ENCODE measurements at places on chromosomes 7 and 10.

DNA sequence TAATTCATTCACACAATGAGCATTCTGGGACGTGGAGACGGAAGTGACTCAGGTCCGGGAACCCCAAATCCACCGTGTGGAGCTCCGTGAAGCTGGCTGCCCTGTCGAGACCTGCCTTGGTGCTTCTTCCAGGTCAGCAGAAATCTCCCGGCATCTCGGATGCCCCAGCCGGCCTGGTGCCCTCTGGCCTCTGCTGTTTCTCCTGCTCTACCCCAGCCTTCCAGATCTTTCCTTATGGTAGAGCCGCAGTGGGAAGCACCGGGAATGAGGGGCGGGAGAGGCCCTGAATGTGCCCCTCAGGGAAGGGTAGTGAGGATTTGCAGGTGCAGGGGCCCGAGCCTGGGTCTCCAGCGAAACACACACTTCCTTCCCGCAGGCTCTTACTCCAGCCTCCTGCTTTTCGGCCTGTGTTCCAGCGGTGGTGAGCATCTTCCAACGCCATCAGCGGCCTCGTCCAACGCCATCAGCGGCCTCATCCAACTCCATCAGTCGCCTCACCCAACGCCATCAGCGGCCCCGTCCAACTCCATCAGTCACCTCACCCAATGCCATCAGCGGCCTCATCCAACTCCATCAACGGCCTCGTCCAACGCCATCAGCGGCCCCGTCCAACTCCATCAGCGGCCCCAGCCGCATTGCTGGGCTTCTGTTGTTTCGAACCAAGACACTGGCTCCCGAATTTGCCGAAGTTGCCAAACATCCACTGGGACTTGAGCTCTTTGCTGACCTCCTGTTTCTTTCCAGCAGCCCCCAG lies 57.1 kb upstream of the PDGFA start:
- no peak for DNase-seq

DNA sequence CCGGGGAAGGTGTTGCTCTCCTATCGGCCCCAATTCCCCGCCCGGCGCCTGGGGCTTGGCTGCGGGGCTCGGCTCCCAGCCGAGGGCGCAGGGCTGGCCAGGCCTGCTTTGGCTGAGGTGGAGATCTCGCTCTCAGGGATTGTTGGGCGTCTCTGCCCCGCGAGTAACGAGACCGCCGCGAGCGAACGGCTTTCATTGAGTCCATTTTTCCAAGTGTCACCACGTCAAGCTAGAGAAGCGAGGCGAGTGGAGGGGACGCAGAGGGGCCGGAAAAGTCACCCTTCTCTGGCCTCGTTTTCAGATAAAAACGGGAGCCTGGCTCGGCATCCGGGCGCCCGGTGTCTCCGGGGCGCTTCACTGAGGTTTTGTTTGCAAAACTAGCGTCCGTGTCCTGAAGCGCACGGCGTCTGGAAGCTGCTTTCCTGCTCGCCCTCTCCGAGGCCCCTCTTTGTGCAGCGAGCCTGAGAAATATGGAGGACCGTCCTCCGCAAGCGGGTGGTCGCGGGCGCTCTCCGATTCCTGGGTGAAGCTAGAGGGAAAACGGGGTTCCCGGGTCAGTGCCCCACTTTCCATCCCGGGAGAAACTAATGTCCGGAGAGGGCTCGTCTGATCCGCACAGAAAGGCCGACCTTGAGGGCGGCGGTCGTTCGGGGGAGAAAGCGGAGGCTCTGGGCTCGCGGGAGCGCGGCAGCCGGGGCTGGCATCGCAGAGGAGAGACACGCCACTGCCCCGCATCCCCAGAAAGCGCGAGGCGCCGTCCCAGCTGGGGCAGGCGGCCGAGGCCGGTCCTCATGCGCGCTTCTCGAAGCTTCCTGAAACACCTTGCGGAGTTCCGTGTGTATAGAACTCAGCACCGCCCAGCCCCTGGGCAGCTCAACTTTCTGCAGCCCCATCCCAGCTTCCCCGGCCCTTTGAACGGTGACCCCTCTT lies 3.5 kb upstream of the EN2 start:
- DNase-seq: no peak

GRCh38 chr7:44195889-44196288 lies 4.9 kb upstream of the YKT6 start:
- DNase-seq: no peak

DNA sequence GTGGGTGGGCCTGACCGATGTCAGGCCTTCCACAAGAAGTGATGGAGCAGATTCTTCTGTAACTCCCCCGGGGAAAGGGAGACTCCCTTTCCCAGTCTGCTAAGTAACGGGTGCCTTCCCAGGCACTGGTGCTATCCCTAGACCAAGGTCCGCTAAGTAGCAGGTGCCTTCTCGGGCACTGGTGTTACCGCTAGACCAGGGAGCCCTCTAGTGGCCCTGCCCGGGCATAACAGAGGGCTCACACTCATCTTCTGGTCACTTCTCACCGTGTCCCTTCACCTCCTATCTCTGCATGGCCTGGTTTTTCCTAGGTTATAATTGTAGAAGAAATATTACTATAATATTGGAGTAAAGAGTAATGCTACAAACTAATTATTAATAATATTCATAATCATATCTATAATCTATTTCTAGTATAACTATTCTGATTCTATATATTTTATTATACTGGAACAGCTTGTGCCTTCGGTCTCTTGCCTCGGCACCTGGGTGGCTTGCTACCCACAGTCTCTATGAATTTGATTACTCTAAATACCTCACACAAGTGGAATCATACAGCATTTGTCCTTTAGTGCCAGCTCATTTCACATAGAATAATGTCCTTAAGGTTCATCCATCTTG lies 1378.7 kb downstream of the XPNPEP1 start:
- DNase-seq: no peak

DNA sequence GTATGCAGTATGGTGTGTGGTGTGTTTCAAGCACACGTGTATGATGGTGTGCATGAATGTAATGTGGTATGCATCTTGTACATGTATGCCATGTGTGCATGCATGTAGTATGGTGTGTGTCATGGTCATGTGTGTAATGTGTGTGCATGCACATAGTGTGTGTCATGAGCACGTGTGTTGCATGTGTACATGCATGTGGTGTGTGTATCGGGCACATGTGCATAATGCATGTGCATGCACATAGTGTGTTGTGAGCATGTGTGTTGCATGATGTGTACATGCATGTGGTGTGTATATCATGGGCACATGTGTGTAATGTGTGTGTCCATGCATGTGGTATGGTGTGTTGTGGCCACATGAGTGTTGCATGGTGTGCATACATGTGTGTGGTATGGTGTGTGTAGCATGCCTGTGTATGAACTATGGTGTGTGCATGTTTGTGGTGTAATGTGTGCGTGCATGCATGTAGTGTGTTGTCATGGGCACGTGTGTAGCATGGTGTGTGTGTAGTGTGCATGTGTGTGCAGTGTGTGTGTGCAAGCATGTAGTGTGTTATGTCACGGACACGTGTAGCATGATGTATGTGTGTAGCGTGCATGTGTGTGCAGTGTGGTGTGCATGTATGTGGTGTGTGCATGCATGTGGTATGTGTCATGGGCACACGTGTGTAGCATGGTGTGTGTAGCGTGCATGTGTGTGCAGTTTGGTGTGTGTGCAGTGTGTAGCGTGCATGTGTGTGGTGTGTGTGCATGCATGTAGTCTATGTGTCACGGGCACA lies 17.6 kb downstream of the KNDC1 start:
- no peak for DNase-seq

DNA sequence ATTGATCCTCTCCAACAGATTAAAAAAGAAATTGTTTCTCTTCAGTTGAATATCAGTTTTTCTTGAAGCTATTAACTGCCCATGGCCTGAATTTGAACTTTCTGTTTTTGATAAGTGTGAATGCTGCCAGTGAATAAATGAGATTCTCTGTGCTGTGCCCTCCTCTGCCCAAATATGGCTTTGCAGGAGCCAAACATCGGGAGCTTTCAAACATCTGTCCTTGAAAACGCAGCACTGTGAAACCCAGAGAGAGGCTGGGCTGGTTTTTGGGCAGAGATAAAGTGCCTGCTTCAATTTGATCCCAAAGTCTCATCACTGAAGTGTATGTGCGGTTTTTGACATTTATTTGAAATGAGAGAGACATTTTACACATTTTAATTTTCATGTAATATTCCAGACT lies 268.3 kb upstream of the SHH start:
- DNase-seq: no peak

GRCh38 chr10:97096261-97097083 lies 89.3 kb downstream of the SLIT1 start:
- DNase-seq: no peak

DNA sequence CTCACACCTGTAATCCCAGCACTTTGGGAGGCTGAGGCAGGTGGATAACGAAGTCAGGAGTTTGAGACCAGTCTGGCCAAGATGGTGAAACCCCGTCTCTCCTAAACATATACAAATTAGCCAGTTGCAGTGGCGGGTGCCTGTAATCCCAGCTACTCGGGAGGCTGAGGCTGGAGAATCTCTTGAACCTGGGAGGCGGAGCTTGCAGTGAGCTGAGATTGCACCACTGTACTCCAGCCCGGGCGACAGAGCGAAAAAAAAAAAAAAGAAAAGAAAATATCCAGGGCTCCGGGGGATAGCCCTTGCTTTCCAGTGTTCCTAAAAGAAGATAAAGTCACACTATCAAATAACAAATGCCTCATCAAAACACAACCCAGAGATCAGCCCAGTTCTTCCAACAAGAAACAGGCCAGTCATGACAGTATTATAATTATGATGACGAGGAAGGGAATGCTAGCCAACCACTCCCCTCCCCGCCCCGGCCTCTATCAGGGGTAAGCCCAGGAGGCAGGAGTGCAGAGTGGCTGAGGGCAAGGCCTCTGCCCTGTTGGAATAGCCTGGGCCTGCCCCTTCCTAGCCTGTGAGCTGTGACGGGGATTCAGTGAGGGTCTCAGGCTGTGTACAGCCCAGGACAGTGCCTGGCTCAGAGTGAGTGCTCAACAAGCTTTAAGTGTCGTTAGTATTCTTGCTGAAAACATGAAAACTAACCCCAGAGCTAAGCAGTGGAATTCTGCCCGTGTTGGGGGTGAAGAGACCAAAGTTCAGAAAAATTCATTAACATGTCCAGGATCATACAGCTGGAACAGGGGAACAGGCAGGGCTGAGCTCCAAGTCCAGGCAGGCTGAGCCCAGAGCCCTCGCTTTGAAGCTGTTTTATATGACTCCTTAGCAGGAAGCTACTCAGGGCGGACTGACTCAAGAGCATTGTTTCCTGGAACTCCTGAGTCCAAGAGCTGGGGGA lies 54.3 kb downstream of the FAM241B start:
- DNase-seq: no peak

DNA sequence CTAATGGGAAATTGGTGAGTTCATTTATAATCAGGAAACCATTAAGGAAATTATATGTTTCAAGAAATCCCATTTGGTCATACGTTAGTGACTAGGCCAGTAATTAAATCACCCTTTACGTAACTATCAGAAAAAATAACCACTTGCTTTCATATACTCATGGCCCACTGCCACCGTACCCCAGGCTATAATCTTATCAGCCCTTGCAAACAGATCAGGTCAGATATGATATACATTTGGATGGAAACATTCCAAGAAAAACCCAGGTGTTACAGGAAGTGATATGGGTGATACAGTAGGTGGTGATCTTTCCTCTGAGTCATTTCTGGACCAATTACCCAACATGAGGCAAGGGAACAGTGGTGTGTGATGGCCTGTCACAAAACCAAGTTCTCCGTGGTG lies 481.0 kb upstream of the SEMA3A start:
- DNase-seq: no peak

DNA sequence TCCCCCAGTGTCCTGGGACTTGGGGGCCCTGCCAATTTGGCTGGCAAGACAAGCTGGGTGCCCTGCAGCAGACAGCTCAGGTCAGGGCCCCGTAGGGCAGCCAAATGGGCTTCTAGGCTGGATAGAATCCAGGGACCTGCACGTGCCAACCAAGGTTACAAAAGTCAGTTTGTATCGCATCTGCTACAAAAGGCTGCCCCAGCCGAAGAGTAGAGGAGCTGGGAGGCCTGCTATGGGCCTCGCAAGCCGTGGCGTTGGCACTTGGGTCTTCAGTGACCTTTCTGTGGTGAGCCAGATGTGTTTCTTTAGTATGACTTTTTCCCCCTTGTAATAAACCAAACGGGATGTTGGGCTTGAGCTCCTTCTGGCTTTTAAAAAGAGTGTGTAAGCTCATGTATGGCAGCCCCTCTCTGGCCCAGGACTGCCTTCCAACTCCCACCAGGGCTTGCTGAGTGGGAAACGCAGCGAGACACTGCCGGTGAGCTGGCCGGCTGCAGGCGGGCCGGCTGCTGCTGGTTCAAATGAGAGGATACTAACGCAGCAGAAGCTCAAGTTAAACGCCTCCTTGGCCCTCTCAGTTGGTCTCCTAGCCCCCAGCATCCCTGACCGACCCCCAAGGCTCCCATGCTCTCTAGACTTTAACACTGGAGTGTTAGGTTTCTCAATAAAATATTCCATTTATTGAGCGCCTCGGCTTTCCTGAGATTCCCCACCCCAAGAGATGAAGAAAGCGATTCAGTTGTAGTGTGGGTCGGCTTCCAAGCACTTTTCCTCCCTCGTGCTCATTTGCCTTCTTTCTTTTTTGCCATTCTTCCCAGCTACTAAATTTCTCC lies 3.1 kb upstream of the HOXA10 start:
- DNase-seq: no peak

- DNase-seq: no peak
Observed at GRCh38 chr10:13352519-13352918, 4.4 kb upstream of the SEPHS1 start.

GRCh38 chr7:73895626-73896025 lies 34.7 kb downstream of the TMEM270 start:
- no peak for DNase-seq

DNA sequence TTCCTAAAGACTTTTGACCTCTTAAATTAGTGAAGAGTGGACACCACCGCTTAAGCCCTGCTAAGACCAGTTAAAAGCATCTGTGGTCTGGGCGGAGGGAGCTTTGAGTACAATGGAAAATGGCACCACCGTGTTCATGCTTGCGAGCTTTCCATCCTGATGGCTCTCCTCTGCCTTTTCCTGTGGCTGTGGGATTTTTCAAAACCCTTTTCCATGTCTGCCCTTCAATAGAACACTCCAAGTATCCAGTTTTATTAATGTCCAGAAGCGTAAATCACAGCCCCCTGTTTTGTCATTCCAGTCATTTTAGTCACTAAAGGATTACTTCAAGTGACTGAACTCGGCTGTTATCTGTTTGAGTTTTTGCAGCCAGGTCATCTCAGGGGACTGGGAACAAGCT lies 181.8 kb downstream of the MGMT start:
- DNase-seq: no peak

All from stimulated activated CD4-positive, alpha-beta T cell treated with anti-CD3 and anti-CD28 coated beads, Interleukin-4, amount 100 ng/mL, for 48 hours (primary cell).